ENCODE measurements at places on chromosomes 1 and 21.

- DNase-seq, result no peak
These were observed 27.1 kb downstream of the PCAT6 start for GRCh38 chr1:202837746-202838262.

GRCh38 chr1:200240656-200241055 lies 169.2 kb downstream of the ZNF281 start:
- no peak for DNase-seq

DNA sequence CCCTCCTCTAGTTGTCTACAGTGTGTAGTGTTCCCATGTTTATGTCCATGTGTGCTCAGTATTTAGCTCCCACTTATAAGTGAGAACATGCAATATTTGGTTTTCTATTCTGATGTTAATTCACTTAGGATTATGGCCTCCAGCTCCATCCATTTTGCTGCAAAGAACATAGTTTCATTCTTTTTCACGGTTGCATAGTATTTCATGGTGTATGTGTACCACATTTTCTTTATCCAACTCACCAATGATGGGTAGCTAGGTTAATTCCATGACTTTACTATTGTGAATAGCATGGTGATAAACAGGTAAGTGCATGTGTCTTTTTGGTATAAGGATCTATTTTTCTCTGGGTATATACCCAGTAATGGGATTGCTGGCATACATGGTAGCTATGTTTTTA lies 67.0 kb downstream of the TBX19 start:
- no peak for DNase-seq

- no peak for DNase-seq
These were observed 81.7 kb upstream of the ATP1B1 start for GRCh38 chr1:169024800-169025271.

DNA sequence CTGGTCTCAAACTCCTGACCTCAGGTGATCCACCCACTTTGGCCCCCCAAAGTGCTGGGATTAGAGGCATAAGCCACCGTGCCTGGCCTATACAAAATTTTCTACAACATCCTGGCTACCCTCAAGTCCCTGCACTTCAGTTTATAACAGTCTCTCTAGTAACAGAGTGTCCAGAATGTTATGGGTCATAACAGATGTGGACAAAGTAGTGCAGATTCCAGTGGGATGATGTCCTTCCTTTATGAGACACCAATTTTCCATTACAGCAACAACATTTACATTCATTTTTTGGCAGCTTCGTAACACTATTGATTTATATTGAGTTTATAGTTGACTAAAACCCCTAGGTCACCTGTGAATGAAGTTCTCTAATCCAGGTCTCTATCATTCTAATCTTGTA lies 429.4 kb upstream of the PTBP2 start:
- no peak for DNase-seq

GRCh38 chr1:226497991-226498639 lies 50.4 kb upstream of the STUM start:
- DNase-seq, result no peak

GRCh38 chr1:233327651-233328141 lies at the start of gene MAP3K21:
Gene MAP3K21, plus strand, starts transcription at chr1:233327724. Its CDS starts 305 bp downstream, at chr1:233328029.
- no peak for DNase-seq

GRCh38 chr1:180530501-180530900 lies 28.1 kb upstream of the ACBD6 start:
- DNase-seq, result no peak

GRCh38 chr1:92298213-92298572 lies 594 bp downstream of the GLMN start:
- no peak for DNase-seq

GRCh38 chr1:1302951-1303509 lies 4.7 kb downstream of the ACAP3 start:
- DNase-seq, result no peak

- no peak for DNase-seq
These were observed 8.0 kb downstream of the KIAA1614 start for GRCh38 chr1:180920702-180921101.

DNA sequence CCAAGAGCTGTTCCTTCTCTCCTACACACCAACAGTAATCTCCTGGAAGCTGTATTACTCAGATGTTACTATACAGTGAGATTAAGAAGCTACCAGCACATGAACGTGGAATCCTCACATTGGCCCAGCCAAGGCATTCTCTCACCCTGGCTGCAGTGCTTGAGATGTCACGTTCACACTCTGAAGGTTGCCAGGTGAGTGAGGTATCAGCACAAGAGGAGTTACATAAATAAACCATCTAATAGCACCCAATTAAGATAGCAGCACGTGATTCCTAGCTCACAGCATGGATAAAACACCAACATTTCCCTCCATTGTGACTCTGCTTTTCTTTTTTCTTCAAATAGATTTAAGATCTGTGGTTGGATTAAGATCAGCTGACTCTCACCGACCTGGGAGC lies 182.8 kb downstream of the PLPP3 start:
- DNase-seq, result no peak

GRCh38 chr1:27306892-27307761 lies 14.8 kb upstream of the TMEM222 start:
- no peak for DNase-seq

GRCh38 chr1:107934578-107934977 lies 30.4 kb downstream of the VAV3 start:
- DNase-seq, result no peak

- no peak for DNase-seq
These were observed 13.7 kb upstream of the SLC44A3 start for GRCh38 chr1:94806441-94806871.

GRCh38 chr1:206864939-206865671 lies at the start of gene IL20:
Gene IL20, plus strand, starts transcription at chr1:206865623. Its CDS starts 230 bp downstream, at chr1:206865853.
- DNase-seq, result peak; percentile 73

- DNase-seq, result no peak
These were observed at the start of gene CHI3L1 for GRCh38 chr1:203186446-203187303. Gene CHI3L1, minus strand, starts transcription at chr1:203186704. Its CDS starts 81 bp downstream, at chr1:203186623.

DNA sequence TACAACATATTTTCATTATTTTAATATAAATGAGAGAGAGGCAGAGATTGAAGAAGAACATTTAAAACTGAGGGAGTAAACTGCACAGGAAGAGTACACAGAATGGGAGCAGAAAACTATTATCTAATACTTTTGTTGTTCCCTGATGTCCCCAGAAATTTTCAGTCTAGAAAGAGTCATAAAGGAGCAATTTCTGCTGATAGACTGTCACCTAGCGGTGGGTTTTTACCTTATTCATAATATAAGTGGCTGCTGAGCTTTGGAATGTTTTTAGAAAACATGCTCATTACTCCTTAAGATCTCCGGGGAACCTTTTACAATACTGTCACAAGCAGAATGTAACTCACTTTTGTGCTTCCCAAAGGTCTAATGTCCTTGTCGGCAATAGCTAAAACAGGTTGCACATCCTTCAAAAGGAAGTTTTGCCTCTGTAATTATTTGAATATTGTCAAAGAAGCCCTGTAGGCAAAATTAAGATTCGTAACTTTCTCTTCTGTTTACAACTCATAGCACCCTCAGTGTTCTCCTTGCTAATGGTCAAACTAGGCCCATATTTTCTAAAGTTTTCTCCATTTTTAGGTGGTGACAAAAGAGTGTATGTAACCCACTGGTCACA lies 4.9 kb upstream of the NPL start:
- DNase-seq, result peak; percentile 47

DNA sequence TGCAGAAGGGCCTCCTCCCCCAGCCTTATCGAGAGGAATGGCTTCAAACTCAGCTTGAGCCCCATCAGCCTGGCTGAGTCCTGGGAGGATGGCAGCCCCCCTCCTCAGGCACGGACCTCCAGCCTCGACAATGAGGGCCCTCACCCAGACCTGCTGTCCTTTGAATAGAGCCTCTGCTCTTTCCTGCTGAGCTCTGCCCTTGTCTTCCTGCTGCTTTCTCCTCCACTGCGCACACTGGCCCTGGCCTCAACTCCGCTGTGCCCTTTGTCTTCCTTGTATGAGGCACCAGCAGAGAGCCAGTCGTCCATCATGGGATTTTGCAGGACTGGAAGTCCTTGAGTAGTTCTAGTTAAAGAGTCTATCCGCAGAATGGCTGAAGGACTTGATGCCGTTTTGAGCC lies 2.0 kb downstream of the C1orf226 start:
- no peak for DNase-seq

- no peak for DNase-seq
These were observed 232.3 kb downstream of the GPR52 start for GRCh38 chr1:174680101-174680500.

- no peak for DNase-seq
These were observed 2.0 kb upstream of the MARCKSL1 start for GRCh38 chr1:32337855-32338636.

- no peak for DNase-seq
These were observed 45.7 kb upstream of the TSPAN2 start for GRCh38 chr1:115134850-115135480.

GRCh38 chr1:75208862-75209261 lies 74.7 kb downstream of the LHX8 start:
- DNase-seq, result no peak

GRCh38 chr1:205840146-205840923 lies 9.6 kb downstream of the PM20D1 start:
- DNase-seq, result no peak

- no peak for DNase-seq
These were observed 72.0 kb downstream of the GDAP2 start for GRCh38 chr1:117857418-117857817.

DNA sequence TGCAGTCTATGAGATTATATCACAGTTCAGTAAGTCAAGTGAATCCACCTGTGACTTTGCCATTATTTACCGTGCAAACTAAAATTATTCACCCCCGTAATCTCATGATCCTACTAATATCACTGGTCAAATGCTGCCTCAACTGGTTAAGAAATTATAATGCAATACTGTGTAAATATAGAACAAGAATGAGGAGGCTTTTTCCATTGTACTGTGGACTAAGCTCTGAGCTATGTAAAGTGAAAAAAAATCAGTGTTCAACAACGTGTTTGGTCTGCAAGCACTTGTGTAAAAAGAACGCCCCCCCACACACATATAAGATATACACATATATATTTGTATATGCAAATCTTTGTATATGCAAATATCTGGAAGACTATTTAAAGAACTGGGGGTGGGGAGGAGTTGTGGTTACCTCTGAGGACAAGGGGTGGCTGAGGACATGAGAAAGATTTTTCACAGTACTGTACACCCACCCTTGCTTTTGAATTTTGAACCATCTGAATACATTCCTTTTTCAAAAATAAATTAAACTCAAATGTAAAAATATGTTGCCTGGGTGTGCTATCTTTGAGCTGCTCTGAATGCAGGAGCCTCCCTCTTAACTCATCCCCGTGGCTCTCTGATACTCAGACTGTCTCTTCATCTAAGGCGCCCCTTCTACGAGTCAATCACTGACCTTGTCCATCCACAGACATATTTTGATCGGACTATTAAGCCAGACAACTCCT lies 57.0 kb downstream of the PTP4A2 start:
- no peak for DNase-seq

- DNase-seq, result no peak
These were observed 38.0 kb downstream of the ADARB1 start for GRCh38 chr21:45112371-45112770.

DNA sequence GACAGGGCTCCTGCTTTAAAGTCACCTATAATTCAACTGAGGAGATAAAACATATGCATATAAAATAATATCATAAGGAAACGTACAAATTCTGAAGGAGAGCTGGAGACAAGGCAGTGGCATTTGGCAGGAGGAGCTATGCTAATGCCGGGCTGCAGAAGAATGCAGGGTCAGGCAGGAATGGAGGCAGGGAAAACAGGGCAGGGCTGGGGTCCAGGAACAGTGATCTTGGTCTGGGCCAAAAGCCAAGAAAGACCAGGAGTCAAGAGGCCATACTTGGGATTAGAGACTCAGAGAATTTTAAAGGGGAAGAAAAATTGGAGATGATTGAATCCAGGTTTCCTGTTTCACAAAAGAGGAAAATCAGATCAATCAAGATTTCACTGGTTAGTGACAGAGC lies 20.0 kb upstream of the BRDT start:
- DNase-seq, result no peak

- no peak for DNase-seq
These were observed 203.4 kb downstream of the CRB1 start for GRCh38 chr1:197471248-197471985.

DNA sequence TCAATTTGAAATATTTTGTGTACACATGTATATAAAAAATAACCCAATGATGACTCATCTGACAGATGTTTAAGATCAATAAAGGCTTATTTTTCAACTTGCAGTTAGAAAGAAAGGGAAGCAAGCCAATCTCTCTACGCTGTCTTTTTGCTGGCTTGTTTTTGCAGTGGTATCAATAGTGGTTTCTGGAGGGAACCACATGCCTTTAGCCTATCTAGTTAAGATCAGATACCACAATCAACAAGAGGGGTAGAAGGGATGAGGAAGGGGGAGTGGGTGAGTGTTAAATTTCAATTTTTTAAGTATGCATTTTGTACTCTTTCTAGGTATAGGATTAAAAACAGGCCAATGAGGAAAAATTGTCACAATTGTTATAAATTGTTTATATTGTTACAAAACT lies 276.2 kb downstream of the KCNH1 start:
- DNase-seq, result no peak

DNA sequence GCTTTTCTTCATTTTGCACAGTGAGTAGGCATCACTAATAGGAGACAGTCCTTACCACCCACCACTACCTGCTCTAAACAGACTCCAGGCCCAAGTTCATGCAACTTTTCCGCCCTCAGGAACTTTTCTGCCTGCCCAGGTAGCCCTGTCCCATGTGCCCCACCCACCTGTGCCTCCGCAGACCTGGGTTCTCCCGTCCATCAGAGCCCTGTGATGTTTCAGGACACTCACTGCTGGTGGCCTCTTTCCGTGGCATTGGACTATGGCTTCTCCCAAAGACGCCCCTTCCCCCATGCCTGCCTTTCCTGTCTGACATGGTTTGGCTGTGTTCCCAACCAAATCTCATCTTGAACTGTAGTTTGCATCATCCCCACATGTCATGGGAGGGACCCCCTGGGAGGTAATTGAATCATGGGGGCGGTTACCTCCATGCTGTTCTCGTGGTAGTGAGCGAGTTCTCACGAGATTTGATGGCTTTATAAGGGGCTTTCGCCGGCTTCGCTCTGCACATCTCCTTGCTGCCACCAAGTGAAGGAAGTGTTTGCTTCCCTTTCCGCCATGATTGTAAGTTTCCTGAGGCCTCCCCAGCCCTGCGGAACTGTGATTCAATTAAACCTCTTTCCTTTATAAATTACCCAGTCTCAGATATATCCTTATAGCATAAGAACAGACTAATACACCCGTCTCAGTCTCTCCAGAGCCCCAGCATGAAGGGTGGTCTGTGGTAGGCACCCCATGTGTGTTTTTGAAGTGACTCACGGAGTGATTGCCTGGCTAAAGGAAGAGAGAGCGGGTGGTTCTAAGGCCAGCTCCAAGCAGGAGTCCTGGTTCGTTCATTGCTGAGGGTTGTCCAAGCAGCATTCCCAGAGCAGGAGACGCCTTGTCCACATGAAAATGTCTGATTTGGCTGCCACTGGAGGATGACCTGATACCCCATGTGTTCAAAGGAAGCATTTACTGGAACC lies 86.0 kb upstream of the ZBTB40 start:
- DNase-seq, result no peak

GRCh38 chr1:18962121-18962721 lies 5.7 kb upstream of the IFFO2 start:
- no peak for DNase-seq

- DNase-seq, result no peak
These were observed 19.6 kb downstream of the CDKN2C start for GRCh38 chr1:50989694-50990093.
